ENCODE measurements at places on chromosomes 5 and 9.

DNA sequence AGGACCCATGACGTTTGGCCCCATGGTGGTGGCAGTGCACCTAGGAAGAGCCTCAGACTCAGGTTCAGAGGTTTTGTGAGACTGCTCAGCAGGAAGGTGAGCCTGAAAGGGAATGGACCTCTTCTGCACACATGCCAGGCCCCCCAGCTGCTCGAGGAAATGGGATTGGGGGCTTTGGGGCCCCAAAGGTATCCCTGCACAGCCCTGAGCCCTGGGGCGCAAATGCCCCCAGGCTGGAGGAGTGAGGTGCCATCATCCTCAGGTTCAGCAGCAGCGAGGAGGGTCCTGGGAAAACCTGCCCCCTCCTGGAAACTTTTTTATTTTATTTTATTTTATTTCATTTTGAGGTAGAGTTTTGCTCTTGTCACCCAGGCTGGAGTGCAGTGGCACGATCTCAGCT, 171.8 kb upstream of the MVB12B start:
- no peak for DNase-seq

GRCh38 chr9:70679845-70680244, 265.4 kb upstream of the KLF9 start:
- DNase-seq, result no peak

GRCh38 chr9:117458066-117458465, 43.2 kb upstream of the ASTN2 start:
- DNase-seq, result no peak

DNA sequence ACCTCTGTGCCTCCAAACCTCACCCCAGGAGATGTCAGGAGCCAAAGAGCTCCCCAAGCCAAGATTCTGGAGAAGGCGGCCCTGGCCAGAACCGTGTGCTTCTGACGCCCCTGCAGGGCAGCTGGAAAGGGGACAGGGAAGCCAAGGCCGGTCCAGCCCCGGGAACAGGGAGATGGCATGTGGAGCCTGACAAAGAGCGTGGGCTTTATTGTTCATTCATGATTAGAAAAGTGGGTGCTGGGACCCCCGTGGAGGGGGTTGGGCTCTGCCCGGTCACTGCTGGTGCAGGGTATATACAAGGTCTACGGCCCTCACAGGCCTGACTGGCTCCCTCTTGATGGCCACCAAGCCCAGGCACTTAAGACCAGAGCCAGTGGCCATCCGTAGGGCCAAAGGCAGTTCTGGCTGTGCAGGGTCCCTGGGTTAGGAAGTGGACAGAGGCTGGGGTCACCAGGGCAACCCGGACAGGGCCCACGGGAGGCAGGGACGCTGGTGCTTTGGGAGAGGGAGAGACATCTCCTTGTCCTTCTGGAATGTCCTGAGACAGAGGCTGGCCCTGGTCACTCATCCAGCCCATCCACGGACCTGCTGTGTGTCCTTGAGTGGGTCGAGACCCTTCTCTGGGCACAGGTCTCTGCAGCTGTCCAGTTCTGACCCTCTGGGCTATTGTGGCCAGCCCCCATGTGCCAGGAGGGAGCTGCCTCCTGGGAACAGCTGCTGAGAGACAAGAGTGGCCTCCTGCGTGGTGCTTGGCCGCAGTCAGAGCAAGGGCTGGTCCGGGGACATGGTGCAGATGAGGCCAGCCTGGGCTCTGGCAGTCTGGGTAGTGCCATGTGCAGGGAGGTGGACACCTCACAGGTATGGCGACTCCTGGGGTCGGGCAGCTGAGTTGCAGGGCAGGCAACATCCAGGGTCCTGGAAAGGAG, 12.5 kb downstream of the NINJ1 start:
- DNase-seq, result no peak

- no peak for DNase-seq
Observed at GRCh38 chr5:88841212-88841611, 41.8 kb downstream of the MEF2C start.

DNA sequence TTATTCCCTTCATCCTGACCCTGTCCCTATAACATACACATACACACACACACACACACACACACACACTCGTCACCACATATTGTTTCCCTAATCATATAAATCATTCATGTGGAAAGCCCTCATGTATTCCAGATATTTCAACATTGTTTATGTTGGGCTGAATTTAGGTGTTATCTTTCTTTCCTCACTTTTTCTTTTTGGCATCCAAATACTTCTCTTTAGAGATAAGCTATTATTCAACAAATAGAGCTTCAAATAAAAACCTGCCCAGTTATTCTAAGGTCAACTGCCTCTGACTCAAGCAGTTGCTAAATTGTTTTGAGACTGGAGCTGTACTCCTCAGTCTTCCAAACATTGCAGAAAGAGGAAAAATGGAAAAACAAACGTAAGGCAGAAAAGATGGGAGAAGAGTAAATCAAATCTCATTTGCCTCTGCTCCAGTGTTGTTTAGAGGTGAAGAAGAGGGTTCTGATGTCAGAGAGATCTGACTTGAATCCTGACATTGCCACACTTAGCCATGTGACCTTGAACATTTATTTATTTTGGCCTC, 215.7 kb downstream of the GAS1 start:
- DNase-seq, result no peak

DNA sequence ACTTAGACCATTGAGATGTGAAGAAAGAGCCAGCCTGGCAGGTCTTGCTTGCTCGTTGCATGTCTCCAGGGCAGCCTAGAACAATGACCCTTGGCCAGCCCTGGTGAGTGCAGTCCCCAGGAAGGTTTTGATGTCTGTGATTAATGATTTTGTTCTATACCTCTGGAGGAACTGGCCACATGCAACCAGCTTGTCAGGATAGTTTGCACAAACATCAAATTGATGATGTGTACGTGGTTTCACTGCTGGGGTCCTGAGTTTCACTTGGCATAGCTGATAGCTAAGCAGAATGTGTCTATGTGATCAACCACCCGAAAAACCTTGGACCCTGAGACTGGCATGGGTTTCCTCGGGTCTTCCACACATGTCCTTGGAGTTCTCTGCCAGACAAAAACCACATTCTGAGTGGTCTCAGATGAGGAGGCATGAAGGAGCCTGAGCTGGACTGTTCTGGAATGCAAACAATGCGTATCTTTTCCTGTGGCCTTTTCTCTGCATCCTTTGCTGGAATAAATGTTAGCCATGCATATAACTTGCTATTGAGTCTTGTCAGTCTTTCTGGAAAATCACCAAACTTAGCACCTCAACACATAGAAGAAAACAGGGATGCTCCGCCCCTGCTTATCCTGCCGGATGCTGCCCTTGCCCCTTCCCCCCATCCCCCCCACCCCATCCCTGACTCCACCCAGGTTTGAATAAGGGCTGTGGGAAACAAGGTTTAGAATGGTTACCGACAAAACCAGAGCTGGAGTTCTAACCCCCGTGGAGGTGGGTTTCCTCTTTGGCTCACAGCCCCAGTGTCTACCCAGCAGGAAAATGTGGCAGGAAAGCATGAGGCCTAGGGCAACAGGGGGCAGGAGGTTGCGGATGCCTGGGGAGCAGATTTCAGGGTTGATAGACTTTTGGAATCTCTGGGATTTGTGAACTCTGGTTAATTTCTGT, 50.1 kb upstream of the ANKRD33B start:
- peak; percentile 90 for DNase-seq

GRCh38 chr9:120284821-120285220, 295.1 kb downstream of the CDK5RAP2 start:
- no peak for DNase-seq

DNA sequence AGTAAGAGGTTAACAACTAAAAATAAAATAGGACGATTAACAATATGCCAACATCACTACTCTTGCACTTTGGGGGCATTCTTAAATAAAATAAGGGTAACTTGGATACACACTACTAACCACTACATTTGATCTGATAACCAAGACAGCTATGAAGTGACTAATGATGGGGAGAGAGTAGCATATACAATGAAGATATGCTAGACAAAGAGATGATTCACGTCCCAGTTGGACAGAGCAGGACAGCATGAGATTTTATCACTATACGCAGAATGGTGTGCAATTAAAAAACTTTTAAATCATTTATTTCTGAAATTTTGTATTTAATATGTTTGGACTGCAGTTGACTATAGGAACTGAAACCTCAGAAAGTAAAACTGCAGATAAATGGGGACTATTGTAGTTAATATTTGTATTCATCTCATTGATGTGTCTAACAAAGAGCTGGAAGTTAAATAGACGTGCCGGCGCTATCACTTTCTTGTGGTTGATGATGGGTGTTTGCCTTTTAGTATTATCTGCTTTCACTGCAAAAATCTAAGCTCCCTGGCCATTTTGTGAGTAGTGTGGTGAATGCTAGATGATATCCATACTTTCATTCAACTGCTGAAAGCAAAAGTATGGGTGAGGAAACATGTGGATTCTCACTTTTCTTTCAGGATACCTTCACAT, 18.7 kb downstream of the GIN1 start:
- DNase-seq, result no peak

DNA sequence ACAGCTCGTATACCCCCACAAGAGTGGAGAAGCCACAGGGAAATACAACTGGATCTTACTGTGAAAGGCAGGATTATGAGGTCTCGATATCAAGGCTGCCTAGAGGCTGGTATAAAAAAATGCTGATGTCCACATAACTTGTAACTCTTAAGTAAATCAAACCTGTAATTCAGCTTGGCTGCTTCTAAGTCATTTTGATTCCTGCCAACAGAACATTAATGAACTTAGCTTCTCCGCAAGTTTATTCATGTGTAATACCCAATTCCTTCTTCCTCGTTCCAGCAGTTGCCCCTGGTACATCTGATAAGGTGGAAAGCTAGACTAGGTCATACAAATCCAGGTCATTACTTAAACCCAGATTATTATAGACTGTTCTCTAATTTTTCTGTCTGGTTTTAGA, 16.4 kb upstream of the SMIM15 start:
- no peak for DNase-seq

Measured in fibroblast of skin of back (primary cell).